ENCODE measurements at places on chromosomes 6 and 20.

- DNase-seq: no peak
Measured at GRCh38 chr6:1202201-1202600, 109.7 kb upstream of the FOXQ1 start.

GRCh38 chr6:108914235-108915022, 66.2 kb downstream of the ARMC2 start:
- no peak for DNase-seq

DNA sequence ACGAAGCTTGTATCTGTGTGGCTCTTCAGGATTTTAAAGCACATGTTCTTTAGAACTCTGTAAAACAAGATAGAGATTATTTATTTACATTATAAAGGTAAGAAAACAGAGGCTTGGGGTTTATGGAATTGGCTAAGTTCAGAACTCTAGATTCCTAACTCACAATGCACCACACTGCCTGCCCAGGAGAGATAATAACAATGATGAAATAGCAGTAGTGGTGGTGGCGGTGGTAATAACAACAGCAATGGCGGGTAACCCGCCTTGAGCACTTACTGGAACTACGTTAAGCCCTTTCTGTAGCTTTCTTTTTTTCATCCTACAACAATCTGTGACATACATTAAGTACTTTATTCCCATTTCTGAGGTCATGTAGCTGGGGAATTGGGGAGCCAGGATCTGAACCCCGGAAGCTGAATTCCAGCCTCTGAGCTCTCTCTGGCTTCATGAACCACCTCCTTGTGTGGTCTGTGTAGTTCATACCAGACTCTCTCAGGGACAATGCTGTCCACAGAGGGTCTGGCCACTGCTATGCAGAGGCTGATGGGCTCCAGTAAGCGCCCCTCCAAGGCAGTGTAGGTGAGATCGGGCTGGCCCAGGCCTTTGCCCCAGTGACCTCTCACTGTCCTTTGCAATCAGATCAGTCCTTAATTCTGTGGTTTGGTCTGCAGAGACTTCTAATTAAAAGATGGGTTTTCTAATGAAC, 260.9 kb downstream of the SLC24A3 start:
- no peak for DNase-seq

GRCh38 chr20:32586291-32586690, 1.2 kb upstream of the NOL4L start:
- DNase-seq: no peak

- DNase-seq: no peak
Measured at GRCh38 chr6:83198486-83199172, 5.5 kb downstream of the RWDD2A start.

GRCh38 chr6:5246141-5247097, 14.3 kb downstream of the LYRM4 start:
- DNase-seq: no peak

DNA sequence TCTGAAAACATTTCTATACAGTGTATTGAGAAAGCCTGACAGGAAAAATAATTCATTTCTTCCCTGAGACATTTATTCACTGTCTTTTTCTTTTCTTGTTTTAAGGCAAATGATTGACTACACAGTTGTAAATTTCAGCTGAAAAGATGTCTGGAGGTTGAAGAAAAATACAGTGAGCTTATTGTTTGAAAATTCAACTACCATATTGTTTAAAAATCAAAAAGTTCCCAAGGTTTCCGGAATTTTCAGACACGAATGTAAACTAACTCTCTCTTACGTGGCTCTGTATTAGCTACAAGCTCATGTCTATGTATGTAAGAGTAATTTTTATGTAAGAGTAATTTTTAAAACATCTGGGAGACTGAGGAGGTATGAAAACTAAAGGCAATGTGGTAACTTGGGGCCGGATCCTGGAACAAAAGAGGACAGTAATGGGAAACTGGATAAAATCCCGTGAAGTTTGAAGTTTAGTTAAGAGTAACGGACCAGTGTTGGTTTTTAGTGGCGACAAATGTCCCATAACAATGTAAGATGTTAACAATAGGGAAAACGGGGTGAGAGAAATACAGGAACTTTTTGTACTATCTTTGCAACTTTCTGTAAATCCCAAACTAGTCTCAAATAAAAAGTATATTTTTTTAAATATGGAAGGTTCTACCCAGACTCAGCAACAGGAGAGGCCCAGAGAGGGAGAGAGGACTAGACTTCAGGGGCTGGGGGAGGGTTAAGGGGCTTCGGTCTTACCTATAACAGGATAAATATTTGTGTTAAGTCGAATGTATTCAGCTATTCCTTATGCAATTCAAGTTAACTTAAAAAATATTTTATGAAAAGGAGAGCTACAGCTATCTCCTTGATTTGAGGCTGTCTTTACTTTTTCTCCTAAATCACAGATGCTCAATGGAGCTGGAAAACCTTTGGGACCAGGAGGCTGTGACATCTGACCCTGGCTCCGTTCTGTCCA, 1.3 kb downstream of the PTGIS start:
- DNase-seq: no peak

DNA sequence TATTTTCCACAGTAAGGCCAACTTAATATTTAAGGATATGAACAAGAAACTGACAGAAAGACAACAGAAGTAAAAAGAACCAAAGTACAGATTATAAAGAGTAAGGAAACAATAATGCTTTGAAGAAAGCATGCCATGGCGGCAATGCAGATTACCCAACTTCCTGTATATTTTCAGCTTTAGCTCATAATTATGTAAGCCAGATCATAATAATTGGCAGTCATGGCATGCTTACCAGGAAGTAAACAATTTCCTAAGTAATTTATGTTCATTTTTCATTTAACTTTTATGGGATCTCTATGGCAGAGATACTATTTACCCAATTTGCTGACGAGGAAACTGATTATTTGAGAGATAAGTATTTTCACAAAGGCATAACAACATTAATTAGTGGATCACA, 988.7 kb downstream of the HACE1 start:
- DNase-seq: no peak

DNA sequence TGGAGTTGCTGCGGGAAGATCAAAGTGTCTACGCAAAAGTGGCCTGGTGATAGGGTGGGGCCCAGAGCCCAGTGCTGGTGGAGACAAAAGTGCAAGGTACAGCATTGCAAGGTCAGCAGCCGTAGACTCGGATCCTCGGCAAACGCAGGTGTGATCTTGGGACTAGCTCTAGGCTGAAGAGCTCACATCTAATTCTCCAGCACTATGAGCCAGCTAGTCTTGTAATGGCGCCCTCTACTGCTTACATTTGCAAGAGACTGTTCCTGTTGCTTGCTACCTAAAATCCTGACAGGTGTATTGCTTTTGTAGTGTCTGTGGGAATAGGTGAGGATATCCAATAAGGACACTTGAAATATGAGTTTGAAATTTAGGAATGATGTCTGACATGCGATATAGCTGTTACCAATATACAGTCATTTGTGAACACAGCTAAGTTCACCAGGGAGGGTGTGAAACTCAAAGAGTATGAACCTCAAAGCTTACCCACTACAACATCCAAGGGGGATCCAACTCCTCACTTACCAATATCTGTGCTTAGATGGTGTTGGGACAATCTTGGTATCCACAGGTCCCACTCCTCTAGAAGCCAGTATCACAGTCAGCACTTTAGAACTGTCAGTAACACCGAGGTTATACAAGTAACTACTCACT, 58.4 kb downstream of the PDE7B start:
- no peak for DNase-seq

- no peak for DNase-seq
Measured at GRCh38 chr6:92371211-92372208, 1047.8 kb downstream of the EPHA7 start.

Data from AG04449 (cell line).